ENCODE measurements at places on chromosomes 5 and 9.

DNA sequence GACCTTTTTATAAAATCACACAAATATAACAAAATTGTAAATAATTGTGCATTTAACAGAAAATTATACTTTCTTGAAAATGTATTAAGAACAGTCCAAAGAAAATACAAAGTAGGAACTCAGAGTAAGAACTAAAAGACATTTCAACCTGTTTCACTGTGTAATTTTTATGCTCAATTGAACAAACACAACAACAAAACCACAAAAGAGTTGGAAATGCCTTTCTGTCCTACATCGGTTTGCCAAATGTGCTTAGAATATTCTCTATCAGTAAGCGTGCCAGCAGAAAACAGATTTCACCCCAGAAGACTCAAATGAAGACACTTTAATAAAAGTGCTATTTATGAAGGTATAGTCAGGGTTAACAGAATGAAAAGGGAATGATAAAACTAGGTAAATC, 592.1 kb downstream of the PRELID2 start:
- DNase-seq, result no peak

DNA sequence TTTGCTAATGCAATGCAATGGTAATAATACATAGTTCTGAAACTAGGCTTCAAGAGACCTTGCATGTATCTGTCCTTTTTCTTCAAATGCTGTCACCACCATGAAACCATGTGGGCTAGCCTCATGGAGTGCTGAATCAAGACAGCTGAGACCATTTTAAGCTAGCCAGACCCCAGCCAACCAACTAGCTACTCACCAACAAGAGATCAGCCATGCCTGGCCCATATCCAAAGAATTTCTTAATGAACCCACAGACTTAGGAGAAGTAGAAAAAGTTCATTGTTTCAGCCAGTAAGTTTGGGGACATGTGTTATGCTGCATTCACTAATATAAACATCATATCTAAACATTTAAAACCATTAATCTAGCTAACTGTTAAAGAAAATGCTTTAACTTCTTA, 139.8 kb upstream of the EDIL3 start:
- DNase-seq, result no peak

DNA sequence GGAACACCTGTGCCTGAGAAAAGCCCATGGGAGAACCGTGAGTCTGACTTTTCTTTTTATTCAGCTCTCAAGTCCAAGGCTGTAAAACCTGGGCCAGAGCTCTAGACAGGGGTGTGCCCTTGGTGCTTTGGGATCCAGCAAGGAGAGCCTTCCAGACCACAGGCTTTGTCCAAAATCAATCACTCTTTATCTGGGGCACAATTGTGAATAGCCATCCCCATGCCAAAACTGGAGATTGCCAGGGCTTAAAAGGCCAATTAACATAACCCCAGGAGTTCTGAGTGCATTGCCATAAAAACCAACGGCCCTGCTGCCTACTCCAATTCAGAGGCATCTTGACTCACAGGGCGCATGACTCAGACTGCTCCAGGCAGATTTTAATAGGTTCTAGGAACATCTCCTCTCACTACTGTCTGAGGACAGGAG, 391.8 kb downstream of the ARHGEF28 start:
- no peak for DNase-seq

GRCh38 chr5:142716963-142717362, 31.1 kb upstream of the FGF1 start:
- peak; percentile 59 for DNase-seq

DNA sequence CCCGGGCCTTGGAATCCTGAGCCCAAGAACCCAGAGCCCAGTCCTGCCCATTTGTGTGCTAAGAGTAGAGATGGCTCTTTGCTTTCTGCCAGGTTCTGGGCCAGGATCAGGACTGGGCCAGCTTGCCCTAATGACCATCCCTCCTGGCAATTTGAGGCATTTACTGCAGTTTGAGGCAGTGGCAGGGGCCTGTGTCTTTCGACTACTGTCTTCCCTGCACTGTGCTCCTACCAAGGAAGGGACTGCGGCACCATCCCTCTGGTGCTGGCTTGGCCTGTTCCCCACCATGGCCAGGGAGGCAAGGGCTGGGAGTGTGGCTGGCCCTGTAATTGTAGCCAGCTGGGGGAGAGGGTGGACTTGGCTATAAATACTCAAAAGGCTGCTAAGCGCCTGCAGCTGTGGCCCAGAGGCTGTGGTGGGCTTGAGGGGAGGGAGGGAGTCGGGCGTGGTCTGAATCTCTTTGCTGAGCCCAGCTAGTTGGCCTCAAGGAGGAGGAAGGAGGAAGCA, 4.6 kb downstream of the ENHO start:
- DNase-seq, result peak; percentile 56
